ENCODE measurements at places on chromosomes 1 and 21.

DNA sequence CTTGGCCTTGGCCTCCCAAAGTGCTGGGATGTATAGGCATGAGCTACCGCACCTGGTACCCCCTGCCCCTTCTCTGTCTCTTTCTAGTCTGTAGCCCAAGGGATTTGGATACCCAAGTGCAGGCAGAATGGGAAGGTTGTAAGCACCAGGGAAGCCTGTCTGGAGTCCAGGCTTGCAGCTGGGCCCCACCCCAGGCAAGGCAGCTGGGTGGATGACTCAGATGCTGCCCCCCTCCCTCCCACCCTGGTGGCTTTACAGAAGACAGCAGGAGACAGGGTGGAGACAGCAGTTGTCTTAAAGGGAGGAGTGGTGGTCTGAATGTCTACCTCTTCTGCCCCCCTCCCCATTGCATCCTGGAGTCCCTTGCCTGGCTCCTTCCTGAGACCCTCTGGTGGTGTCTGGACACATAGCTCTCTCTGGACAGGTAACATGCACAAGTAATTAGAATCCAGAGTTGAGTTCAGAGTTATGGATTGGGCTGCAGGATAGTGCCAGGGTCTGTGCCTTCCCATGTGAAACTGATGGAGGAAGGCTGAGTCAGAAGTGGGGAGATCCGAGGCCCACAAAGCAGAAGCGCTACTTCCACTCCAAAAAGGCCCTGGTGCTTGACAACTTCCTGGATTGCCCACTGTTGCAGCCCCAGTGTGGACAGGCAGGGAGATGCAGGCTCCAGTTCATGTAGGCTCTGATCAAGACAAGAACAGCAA, 5.1 kb downstream of the LMNA start:
- peak; percentile 72 for DNase-seq

DNA sequence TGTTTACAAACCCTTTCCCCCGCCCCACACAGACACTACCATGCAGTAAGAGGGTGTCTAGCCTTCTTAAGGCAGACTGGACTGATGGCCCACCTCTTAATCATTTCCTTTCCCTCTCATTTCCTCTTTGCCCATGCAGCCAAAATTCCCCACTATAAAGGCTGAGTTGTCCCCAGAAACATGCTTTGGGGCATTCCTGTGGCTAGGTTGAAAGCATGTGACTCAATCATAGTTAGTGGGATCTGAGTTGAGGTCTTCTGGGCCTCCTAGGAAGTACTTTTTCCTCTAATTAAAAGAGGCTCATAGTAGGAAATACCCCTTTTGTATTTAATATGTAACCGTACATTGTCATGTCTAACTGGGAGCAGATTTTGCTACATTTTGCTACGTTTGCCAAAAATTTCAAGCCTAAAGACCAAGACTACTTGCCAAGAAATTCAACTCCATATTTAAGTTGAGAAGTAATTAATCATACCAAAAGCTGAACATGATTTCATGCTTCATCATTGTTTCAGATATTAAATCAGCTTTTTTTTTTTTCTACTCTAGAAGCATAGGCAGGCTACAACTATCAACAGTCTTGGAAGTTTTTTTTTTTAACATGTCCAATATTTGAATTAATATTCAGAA, 174.7 kb downstream of the ADGRL4 start:
- peak; percentile 82 for DNase-seq

DNA sequence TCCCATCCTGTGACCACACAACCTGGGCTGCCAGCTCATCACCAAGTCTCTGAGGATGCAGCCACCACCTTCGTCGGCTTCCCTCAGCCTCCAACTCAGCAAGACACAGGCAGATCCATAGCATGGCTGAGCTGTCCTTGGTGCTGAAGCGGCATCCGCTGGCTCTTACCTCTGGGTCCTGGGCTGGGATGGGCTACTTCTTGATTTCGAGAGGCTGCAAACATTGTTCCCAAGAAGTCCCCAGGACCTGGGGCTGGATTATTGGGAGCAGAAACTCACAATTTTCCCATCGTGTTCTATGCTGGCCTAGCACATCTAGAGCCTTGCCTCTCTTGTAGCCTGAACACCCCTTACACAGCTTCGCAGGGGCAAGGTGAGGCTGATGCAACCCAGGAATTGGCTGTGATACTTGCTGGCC, 24.9 kb upstream of the C1QA start:
- peak; percentile 71 for DNase-seq

DNA sequence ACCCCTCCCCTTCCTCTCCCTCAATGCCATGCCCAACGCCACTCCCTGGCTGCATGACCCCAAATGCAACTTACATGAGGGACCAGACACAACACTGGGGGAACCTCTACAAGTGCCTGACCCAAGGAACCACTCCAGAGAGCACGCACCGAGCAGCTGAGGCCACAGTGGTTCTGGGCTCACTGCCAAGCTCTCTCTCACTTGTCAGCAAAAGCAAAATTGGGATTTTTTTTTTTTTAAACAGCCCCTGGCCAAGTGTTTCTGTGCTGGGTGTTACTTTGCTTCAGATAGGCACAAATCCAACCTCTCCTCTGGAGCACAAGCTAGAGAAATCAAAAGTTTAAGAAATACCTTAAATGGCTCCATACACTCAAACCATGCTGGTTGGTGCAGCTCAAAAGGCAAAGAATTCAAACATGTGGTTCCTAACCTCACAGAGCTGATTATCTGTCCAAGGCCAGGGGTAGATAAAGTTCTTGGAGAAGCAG, 363.0 kb downstream of the SETD4 start:
- peak; percentile 80 for DNase-seq

- peak; percentile 51 for DNase-seq
These were observed 184.5 kb downstream of the KAZN start for GRCh38 chr1:14782741-14783591.

GRCh38 chr1:21301794-21302440, 11.7 kb upstream of the ECE1 start:
- DNase-seq: no peak

DNA sequence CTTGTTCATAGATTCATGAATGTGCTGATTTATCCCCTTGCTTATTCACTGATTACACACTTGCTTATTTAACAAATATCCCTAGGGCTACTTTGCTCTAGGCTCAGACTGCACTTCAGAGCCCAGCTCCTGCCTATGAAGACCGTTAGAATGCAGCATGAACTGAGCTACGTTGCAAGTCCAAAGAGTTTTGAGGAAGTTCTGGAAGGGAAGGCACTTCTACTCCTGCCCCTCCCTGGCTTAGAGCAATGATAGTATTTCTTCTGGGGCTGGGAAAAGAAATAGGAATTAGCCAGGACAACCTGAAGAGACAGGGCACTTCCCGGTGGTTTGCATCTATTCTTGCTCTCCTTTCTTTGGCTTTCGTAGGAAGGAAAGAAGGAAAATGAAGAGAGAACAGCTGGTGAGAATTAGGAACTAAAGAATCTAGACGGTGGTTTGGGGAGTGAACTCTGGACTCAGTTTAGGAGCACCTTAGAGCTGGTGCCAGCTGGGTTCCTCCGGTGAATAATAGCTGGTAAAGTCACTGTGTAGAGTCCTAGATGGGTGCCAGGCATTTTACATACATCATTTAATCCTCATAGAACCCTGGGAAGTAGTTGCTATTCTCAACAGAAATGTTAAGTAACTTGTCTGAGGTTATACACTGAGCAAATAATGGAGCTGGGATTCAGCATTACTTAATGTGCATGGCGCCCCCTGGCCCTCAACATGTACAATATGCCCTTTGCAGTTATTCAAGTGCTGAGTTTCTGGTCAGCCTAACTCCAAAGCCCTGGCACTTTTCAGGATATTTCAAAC, 65.9 kb downstream of the NDUFS5 start:
- peak; percentile 94 for DNase-seq

- DNase-seq: peak; percentile 53
These were observed 127.4 kb upstream of the DEPDC1 start for GRCh38 chr1:68624233-68624632.

DNA sequence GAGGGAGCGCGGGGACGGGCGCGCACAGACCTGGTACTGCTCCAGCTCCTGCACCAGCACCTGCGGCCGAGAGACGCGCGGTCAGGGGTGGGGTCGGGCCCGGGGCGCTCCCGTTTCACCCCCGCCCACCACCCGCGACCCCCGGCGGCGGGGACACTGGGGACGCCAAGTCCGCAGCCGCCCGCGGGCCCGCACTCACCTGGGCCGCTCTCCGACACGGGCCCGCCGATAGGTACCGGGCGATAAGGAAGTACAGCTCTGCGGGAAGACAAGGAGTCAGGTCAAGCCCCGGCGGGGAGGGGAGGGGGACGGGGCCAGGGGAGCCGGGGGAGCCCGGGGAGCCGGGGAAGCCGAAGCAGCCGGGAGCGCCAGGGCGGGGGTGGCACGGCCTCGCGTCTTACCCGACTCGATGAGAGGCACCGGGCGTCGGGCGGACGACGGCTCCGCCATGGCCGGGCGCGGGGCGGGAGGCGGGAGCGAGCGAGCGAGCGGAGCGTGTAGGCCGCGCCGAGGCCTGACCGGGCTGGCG, 326 bp downstream of the BRWD1 start:
- no peak for DNase-seq

GRCh38 chr21:21915816-21916215, 917.6 kb downstream of the NCAM2 start:
- DNase-seq: no peak

DNA sequence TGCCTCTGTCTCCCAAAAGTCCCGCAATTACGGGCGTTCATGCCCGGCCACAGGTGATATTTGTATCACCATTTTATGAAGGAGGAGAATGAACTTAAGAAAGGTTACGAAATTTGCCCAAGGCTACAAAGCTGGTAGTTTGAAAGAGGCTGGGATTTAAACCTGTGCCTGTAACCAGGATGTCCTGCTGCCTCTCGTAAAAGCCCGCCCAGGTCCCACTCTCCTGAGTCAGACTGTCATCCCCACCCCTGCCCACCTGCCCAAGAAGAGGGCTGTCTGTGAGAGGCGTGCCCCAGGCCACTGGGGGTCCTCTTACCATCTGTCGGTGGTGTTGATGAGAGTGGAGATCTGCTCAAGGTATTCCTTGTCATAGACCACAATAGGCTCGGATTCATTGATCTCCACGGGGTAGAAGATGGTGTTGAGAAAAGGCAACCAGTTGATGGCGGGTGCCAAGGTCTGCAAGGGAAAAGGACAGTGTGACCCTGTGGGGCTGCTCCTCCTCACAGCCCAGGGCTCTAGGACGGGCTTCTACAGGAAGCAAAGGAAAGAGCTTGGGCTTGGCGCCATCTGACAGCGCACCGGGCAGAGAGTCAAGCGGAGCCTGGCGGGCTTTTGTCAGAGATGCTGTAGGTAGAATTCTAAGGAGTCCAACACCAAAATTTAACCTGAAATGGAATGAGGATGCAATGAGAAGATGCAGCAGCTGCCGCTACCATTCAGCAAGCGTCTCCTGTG, 43.2 kb downstream of the ECE1 start:
- no peak for DNase-seq

GRCh38 chr1:82830690-82831380, 1030.1 kb downstream of the ADGRL2 start:
- DNase-seq: no peak

DNA sequence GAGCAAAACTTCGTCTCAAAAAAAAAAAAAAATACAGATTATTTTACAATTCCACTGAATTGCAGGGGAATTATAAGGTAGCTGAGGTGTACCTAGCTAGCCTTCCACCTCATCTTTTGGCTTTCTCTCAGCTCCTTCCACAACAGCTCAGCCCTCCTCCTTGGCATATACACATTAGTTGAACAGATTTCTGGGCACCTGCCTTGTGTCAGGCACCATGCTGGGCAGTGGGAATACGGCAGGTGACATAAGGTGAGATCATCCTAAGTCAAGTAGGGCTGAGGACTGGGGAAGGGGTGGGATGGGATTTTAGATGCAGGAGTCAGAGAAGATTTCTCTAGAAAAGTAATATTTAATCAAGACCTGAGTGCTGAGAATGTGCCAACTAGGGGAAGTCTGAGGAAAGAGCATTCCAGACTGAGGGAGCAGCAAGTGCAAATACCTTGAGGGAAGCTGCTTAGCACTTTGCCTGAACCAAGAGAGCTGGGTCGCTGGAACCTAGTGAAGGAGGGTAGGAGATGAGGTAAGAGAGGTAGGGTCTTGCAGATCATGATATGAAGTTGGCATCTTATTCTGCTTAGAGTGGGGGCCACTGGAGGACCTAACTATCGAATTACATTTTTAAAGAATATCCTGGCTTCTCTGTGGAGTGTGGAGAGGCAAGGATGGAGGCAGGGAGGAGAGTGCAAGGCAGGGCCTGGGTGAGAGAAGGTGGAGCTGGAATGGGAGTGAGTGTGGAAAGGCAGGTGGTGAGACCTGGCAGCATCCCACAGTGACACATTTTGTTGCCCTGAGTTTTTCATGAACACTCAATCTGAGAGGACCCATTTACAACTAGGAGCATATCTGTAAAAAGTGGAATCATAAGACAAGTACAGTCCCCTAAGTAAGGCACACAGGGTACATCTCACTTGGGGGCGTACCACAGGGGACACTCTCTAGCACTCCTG, 28.2 kb downstream of the LAMC2 start:
- no peak for DNase-seq

- DNase-seq: no peak
These were observed 70.8 kb downstream of the PLA2G4A start for GRCh38 chr1:186899577-186899976.

DNA sequence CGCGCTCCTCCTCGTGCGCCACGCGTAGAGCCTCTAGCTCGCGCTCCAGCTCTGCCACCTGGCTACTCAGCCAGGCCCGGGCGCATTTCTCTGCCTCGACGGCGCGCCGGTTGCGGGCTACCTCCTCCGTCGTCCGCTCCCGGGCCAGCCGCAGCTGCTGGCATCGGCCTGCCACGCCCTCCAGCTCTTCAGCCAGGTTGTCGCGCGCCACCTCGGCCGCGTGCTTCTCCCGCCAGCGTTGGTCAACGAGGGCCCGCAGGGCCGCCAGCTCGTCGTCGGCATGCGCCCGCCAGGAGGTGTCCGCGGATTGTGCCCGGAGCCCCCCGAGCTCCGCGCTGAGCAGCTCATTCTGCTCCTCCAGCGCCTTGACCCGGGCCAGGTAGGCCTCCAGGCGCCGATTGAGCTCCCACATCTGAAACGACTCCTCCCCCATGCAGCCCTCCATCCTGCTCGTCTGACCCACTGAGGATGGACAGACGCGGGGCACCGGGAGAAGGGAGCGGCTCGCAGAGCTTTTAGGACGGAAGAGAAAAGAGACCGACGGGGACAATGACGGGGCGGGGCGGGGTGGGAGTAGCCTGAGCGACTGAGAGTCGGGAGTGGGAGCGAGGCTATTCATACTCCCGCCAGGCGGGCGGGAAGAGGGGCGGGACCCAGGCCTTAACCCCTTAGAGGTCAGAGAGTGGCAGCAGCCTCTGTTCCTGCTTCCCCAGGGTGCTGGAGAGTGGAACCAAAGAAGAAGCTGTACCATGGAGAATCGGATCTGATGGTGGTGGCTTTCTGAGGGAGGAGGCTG, at the start of gene NES:
NES (minus strand) TSS at position 588 of the 796 bp plus-strand sequence; CDS start at position 445, 143 bp downstream.
- DNase-seq: peak; percentile 56

DNA sequence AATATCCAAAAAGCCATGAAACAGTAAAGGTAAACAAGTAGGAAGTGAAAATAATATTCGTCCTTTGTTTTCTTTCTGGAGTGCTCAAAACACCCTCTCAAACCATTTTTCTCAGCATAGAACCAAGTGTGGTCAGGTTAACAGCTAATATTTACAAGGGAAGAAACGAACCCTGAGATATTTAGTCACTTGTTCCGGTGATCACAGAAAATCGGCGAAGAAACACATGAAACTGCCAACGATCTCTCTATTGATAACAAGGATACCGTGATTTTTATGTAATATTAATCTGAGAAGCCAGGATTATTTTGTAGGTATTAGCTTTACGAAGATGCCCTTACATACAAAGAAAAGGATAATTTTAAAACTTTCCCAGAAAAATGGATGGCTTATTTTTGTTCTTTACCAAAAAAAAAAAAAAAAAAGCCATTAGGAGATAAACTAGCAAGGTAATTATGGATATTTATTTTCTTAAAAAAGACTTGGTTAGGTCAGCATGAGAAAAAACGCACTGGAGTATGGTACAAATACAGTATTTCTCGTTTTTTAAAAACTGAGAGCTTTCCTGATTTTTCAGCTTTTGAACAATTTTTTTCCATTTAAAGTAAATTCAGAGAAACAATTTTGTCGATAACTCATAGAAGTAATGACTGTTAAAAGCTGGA, 107.3 kb upstream of the HNRNPU start:
- no peak for DNase-seq

Data from choroid plexus epithelial cell (primary cell).